KBM-7 (cell line): ENCODE measurements at places on chromosomes 7 and 10.

- no peak for DNase-seq
Observed at GRCh38 chr10:34520084-34520483, 295.0 kb downstream of the PARD3 start.

- peak; percentile 31 for DNase-seq
Observed at GRCh38 chr7:93092757-93093370, 24.9 kb downstream of the SAMD9 start.

- DNase-seq = no peak
Observed at GRCh38 chr10:28681928-28682750, 4.8 kb downstream of the BAMBI start.

GRCh38 chr7:16646472-16647072 is 591 bp downstream of the BZW2 start:
- DNase-seq = peak; percentile 36

- no peak for DNase-seq
Observed at GRCh38 chr10:7558036-7558435, 108.7 kb downstream of the ITIH5 start.

- no peak for DNase-seq
Observed at GRCh38 chr10:44341886-44342285, 43.0 kb downstream of the CXCL12 start.

GRCh38 chr10:112797197-112797596 is 152.8 kb upstream of the TCF7L2 start:
- no peak for DNase-seq

DNA sequence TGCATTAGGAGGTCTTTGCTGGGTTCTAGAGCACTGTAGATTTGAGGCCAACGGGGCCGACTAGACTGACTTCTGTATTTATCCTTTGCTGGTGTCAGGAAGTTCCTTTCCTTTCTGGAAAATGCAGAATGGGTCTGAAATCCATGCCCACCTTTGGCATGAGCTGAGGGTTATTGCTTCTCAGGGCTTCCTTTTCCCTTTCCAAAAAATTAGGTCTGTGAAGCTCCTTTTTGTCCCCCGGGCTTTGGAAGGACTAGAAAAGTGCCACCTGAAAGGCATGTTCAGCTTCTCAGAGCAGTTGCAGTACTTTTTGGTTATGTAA is 675 bp downstream of the IL6 start:
- no peak for DNase-seq

- no peak for DNase-seq
Observed at GRCh38 chr10:45451407-45451806, 77.4 kb downstream of the ALOX5 start.

GRCh38 chr7:138837627-138838026 is 39.6 kb upstream of the ATP6V0A4 start:
- DNase-seq = no peak

DNA sequence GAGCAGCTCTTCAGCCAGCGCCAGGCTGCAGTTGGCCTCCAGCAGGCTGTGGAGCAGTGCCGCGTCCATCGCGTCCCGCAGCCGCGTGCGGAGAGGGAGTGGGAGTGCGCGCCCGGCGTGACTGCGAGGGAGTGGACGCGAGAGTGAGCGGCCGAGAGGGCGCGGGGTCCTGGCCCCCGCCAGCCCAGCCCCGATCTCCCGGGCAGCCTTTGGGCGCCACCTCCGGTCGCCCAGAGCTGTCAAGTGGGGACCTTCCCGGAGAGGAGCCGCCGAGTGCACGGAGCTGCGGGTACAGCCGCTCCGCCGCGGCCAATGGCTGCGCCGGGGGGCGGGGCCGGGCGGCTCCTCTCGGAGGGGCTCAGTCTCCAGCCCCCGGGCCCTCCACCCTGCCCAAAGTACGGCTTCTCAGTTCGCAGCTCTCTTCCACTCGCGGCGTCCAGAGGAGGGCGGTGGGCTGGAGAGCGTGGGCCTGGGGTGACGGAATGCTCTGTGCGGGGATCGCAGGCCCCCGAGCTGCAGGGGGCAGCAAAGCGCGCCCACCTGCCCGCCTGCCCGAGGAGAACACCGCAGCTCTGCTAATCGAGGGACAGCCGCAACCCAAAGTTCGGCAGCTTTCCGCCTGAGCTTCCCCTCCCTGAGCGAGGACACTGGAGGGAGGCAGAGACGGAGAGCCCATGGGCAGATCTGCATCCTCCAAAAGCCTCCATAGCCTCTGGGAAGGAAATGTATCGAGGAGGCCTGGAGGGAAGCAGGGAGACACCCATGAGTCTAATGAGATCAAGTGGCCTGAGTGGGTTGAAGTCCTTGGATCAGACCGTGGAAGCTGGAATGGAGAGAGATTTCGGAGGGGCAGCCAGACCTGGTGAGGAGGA is at the start of gene CRHR2:
CRHR2 (minus strand) TSS at position 245 of the 872 bp plus-strand sequence; CDS start at position 69, 176 bp downstream.
- DNase-seq = peak; percentile 39

GRCh38 chr7:45980973-45981372 is 59.9 kb upstream of the IGFBP3 start:
- no peak for DNase-seq

- DNase-seq = peak; percentile 47
Observed at GRCh38 chr10:95782318-95782717, 26.4 kb downstream of the ENTPD1 start.

DNA sequence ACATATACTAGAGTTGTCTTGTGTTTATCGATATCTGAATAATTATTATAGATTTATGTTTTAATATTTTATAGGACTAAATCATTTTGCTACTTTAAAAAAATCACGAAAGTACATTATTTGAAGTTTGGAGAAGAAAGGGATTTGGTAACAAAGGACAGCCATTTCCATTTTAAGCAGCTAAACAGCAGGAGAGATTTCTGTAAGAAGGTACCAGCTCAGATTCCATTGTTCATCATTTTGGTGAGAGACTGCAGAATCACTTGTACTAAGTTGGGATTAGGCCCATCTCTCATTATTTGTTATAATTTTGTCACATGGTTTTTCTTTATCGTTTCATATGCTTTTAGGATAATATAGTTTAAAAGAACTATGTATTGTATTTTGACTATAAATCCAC is 46.7 kb downstream of the PALS2 start:
- no peak for DNase-seq

GRCh38 chr10:20089879-20090278 is 273.6 kb downstream of the PLXDC2 start:
- no peak for DNase-seq

- no peak for DNase-seq
Observed at GRCh38 chr7:139619367-139619657, 95.8 kb downstream of the CLEC2L start.

- no peak for DNase-seq
Observed at GRCh38 chr7:106756071-106756470, 95.1 kb upstream of the CCDC71L start.

GRCh38 chr7:1049006-1049741 is 4.8 kb downstream of the GPR146 start:
- DNase-seq = peak; percentile 71

DNA sequence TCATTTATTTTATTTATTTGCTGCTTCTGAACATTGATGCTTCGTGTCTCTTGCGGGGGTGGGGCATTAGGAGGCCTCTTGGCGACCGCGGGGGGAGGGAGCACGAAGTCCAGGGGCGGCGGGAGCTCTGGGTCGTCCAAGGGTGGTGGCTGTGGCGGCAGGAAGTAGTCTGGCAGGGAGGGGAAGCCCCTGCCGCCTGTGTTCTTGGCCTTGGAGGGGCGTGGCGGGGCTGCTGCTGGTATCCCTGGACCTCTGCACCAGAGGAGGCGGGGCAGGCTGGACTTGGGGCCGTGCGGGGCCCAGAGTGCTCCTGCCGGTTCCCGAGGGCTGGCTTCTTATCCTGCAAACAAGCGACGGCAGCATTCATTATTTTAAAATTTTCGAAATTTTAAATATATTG is 70.5 kb upstream of the ABI1 start:
- DNase-seq = no peak

DNA sequence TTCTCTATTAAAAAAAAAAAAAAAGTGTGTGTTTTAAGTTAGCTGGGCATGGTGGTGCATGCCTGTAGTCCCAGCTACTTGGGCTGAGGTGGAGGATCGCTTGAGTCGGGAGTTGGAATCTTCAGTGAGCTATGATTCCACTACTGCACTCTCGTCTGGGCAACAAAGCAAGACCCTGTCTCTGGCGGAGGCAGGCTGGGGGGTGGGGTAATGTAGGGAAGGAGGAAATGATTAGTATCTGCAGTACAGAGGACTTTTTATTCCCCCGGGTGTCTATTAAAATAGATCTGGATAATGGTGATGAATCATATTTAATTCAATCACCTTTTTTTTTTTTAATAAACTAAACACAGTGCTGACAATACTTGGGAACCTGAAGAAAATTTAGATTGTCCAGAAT is 6.5 kb downstream of the CBX3 start:
- DNase-seq = no peak

GRCh38 chr10:112137154-112137987 is 46.2 kb downstream of the GPAM start:
- peak; percentile 81 for DNase-seq

DNA sequence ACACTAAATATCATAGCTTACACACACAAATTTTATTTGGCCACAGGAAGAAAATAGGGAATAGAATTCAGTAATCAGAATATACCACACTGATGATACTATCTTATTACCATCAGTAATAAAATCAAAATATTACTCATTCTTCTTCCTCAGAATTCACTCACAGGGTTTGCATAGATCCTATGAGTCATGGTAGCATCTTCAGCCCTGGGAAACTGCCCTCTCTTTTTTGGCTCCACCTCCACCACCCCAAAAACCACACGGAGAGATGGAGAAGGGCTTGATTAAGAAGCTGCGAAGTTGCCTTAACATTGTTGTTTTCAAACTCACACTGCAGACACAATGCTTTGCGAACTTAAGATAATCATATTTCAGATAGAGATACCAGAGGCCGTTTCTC is 154.1 kb upstream of the AHR start:
- no peak for DNase-seq

DNA sequence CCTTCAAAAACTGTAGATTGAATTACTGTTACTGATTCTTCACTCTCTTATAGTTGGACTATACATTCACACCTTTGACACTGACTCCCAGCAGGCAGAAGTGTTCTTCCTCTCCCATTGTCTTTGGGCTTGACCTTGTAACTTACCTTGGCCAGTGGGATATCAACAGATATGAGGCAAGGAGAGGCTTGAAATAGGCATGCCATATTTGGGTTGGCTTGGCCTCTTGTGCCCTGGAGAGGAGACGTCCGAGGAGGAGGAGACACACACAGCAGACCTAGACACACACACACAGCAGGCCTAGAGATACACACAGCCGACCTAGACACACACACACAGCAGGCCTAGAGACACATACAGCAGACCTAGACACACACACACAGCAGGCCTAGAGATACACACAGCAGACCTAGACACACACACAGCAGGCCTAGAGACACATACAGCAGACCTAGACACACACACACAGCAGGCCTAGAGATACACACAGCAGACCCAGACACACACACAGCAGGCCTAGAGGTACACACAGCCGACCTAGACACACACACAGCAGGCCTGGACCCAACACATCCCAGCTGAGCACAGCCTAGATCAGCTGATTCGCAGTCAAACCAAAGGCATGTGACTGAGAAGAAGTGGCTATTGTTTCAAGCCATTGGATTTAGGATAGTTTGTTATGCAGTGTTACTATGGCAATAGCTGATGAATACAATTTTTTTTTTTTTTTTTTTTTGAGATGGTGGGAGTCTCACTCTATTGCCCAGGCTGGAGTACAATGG is 12.5 kb upstream of the GNA12 start:
- DNase-seq = no peak

- no peak for DNase-seq
Observed at GRCh38 chr10:59047180-59047579, 129.3 kb upstream of the PHYHIPL start.

GRCh38 chr7:127347567-127348246 is 44.8 kb downstream of the ZNF800 start:
- DNase-seq = peak; percentile 65

- peak; percentile 82 for DNase-seq
Observed at GRCh38 chr10:4333459-4333894, 492.5 kb upstream of the AKR1E2 start.

- DNase-seq = no peak
Observed at GRCh38 chr10:4241724-4242345, 456.8 kb upstream of the KLF6 start.

- no peak for DNase-seq
Observed at GRCh38 chr7:153838591-153838990, 213.6 kb upstream of the DPP6 start.

DNA sequence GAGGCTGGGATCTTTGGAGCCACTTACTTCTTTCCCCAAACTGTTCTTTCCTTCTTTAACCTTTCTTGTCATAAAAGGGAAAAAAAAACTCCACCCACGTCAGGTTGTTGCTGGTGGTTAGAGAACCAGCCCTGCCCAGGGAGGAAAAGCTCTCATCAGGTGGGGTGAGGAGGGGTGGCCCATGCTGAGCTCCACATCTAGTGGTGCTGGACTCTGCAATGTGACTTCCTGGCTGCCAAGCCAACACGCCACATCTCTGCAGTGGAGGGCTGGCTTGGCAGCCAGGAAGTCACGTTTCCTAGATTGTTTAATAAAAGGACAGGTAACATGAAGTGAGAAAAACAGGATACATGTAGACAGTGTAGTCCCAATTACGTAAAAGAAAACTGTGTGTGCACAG is 37.4 kb downstream of the WIPF3 start:
- DNase-seq = no peak

DNA sequence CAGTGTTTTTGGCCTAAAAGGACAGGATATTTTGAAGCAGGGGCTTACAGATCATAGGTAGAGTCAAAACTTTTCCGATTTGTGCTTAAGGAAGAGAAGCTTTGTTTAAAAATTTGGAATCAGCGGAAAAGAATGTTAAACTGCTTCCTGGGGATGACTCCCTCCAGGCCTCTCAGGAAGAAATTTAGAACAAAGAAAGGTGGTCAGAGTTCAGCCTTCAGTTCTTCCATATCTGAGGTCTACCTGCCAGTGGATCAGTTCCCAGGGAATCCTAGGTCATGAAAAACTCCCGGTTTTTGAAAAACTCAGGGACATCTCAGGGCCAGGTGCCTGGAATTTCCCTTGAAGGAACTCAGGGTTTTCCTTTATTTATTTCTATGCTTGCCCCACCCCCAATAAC is 100.3 kb downstream of the MCU start:
- DNase-seq = no peak

- DNase-seq = no peak
Observed at GRCh38 chr7:159088016-159088865, 56.4 kb downstream of the VIPR2 start.
